ENCODE measurements at places on chromosomes 5 and 9.

DNA sequence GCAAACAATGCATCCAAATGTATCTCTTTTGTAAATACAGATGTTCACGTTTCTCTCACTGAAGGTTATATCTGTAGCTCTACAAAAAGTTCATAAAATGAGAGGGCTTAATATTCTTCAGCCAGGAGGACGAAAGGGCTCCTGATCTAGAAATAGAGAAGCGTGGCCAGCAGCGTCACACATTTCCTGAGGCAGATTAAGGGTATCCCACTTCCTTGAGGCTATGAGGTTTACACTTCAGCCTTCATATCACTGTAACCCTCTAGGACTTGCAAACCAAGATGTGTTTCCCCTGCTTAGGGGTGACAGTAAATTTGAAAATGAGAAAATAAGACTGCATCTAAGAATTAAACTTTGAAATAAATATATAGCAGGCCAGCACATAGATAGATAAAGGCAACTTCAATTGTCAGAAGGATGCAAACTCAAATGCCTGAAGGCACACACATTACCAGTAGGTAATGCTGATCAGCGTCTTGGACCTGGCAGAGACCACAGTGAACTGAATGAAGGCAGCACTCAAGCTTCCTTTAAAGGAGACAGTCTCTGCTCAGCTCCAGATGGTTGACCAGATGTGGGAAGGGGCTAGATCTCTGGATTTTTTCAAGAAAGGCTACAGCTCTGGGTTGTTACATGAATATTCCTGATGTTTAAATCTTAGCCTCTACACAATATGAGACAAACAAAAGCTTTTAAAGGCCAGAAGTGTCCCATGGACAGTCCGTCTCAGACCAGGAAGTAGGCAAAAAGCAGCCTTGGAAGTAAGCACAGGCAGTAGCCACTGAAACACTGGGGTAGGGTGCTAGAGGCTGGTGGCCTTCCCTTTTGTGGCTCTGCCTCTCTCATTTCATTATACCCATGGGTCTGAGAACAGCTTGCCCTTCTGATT, 197.7 kb downstream of the MCTP1 start:
- DNase-seq, result no peak

DNA sequence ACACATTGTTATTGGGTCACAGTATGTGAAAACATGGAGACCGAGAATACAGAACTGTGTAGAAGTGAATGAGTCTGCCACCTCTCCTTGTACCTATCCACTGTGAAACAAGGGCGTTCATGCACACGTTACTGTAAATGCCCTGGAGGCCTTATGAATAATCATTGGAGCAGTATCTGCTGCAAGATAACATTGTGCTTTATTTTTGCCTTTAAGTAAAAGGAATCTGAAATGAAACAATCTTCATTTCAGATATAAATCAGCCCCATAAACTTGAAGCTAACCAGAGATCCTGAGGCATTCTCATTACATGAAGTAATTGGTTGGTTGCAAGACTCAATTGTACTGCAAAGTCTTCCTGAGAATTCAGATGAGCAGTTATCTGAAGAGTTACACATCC, 419.6 kb downstream of the KDM4C start:
- DNase-seq, result no peak

DNA sequence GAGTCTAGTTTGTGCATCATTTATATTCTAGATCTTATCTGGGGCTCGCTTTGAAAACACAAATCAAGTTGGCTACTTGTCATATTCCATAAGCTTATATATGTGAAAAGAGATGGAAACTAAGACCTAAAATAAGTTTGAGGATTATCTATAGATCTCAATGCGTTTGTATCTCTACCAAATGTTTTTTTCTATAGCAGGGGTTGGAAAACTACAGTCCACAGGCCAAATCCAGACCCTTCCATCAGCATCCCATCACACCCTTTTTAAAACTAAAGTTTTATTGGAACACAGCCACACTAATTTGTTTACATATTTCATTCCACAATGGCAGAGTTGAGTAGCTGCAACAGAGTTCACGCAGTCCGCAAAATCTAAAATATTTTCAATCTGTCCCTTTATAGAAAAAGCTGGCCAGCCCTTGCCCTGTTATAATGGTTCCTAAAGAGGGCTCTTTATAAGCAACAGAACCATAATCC, 230.0 kb downstream of the ADAMTSL1 start:
- DNase-seq, result no peak

- no peak for DNase-seq
Measured at GRCh38 chr9:123064716-123065115, 31.2 kb downstream of the GPR21 start.

DNA sequence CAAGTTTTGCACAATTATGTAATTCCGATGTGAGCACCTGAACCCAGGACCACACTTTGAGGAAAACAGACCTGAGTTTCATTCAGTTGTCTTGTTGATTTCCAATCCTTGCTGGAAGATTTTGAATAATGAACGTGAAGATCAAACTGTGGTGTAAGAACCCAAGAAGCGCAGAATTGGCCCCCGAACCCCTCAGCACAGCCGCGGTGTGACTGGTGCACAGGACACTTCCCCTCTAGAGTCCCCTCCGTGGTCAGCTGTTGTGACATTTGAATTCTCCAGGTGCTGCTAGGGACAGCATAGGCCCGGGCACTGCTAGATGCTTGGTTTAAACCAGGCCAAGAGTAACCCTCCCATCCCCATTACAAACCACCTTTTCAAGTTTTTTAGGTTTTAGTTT, 1.7 kb downstream of the BRD3OS start:
- DNase-seq, result no peak

DNA sequence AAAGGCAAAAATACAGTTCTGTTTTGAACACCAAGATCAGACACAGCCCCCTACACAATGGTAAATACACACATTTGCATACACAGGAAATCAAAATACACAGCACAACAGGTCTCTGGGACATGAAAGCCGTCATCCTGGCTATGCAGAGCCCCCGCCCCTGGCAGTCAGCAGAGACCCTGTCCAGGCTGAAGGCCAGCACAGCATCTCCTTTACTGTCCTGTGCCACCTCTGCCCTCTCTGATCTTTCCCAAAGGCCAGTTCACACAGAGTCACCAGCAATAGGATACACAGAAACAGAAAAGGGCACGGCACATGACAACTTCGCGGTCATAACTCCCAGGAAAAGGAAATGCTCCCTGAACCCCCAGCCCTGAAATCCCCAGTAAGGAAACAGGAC, 34.2 kb upstream of the SMU1 start:
- no peak for DNase-seq

DNA sequence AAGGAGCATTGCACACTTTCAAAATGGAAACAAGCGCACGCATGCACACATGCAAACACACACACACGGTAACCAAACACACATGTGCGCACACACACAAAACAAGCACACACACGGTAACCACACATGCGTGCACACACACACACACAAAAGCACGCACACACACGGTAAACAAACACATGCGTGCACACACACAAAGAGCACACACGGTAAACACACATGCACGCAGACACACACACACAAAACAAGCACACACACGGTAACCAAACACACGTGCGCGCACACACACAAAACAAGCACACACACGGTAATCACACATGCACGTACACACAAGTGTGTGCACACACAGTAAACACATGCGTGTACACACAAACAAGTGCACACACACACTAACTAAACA, 19.3 kb upstream of the SLC6A3 start:
- no peak for DNase-seq

- no peak for DNase-seq
Measured at GRCh38 chr5:124590686-124591085, 155.8 kb downstream of the ZNF608 start.

GRCh38 chr9:86732514-86733171, 214.7 kb downstream of the GAS1 start:
- DNase-seq, result no peak

GRCh38 chr5:156378159-156378558, 51.2 kb downstream of the SGCD start:
- DNase-seq, result no peak

GRCh38 chr9:75855509-75855908, 35.0 kb upstream of the PCSK5 start:
- DNase-seq, result no peak

GRCh38 chr9:12783767-12784460, 9.1 kb downstream of the LURAP1L start:
- no peak for DNase-seq

- no peak for DNase-seq
Measured at GRCh38 chr5:81776258-81776657, 25.4 kb upstream of the SSBP2 start.

GRCh38 chr5:167816354-167816753, 475.1 kb upstream of the WWC1 start:
- DNase-seq, result no peak

GRCh38 chr5:154646745-154647113, 108.4 kb upstream of the LARP1 start:
- no peak for DNase-seq

- no peak for DNase-seq
Measured at GRCh38 chr5:65394087-65394486, 87.6 kb downstream of the ADAMTS6 start.

- no peak for DNase-seq
Measured at GRCh38 chr5:151357792-151358191, 10.4 kb upstream of the SLC36A2 start.

GRCh38 chr9:128495804-128496417, 8.6 kb upstream of the GLE1 start:
- DNase-seq, result no peak

DNA sequence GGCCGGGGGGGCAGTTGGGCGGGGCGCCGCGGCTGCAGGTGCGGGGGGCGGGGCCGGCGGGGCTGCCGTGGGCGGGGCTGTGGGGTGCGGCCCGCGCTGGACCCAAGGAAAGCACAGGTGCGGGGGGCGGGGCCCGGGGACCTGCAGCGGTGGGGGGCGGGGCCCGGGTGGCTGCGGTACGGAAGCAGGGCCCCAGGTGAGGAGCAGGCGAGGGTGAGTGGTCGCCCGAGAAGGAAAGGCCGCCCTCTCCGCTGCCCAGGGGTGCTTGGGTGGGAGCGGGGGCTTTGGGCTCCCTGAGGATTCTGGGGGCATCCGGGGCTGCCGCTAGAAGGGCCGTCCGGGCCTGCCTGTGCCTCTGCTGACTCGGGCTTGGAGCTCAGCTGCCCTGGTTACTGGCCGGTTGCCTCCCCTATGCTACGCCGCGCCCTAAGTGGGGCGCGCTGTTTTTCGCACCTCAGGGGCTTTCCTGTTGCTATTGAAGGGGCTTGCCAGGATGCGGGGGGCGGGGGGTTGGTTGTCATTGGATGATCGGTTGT, 767 bp downstream of the RALGPS1 start:
- no peak for DNase-seq

DNA sequence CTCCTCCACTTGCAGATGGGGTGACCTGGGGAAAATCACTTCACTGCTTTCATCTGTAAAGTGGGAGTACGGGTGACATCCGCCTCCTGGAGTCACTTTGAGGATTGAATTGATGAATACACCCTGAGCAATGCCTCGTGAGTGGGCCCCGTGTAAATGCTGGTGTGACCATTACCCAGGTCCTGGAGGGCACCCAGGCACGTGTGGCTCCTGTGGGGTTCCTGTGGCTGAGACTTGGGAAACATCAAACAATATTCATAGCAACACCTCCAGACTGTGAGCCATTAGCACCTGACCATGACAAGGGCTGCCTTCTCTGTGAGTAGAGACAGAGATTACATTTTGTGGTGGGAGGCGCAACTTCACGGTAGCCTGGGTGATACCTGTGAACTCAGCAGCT, 11.4 kb downstream of the MRPL36 start:
- no peak for DNase-seq

DNA sequence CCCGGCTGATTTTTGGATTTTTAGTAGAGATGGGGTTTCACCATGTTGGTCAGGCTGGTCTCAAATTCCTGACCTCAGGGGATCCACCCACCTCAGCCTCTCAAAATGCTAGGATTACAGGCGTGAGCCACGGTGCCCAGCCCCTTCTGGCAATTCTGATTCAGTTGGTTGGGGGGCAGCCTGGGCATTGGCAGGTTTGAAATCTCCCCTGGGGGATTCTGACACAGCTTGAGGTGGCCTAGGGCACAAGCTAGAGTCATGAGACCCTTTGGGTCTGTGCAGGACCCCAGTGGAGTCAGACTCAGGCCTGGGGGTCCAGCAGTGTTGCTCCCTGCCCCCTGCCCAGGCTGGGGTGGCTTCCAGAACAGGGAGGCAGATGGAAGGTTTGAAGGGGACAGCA, 239.8 kb downstream of the PBX3 start:
- DNase-seq, result no peak

DNA sequence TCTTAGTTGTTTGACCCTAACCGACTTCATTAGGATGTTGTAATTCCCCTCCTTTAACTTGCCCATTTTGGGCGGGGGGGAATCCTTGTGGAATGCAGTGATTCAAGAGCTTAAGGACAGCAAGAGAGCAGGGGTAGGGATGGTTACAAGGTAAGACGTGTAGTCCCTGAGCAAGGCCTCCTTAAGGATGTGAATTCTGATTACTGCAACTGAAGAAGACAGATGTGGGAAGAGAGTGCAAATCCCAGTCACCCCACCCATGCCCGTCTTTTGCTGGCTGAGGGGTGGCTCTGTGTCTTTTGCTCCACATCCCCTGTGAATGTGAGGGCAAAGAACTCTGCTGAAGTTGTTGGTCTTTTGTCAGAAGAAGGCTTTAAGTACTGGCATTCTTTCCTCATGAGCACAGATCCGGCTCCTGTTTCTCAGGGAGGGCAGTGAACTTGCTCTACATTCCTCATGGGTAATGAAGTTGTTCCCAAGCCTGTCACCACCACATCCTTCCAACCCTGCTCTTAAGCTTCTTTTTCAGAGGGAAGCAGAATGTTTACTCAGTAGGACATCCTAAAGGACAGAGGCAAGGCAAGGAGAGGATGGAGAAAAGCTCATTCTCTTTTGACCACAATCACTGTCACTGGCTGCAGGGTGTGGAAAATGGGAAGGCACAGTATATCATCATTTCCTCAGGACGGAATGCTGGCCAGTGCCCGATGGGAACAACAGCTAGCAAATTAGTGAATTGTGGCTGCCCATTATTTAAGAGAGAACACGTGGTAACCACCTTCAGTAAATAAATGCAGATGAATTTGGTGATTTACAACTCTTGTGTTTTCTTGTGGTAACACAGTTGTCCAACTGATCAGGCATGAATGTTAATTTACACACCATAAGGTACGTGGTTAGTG, 61.5 kb downstream of the RAI14 start:
- DNase-seq, result no peak

DNA sequence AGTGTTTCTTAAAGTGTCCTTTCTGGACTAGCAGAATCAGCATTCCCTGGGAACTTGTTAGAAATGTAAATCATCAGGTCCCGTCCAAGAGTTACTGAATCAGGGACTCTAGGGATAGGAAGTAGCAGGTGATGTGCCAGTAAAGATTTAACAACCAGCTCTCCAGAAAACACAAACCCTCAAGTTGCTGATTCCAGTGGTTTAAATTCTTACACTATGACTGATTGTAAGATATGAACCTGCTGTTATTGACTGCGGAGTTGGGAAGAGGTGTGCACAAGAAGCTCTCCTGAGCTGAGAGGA, 39.1 kb upstream of the BASP1 start:
- no peak for DNase-seq

All from activated naive CD4-positive, alpha-beta T cell treated with Interleukin-2 at 50 U/mL for 16 hours (primary cell).